ENCODE measurements at places on chromosomes 3 and 15.
A peak's percentile ranks its signal among the peaks of the same experiment; 100 is the strongest.

- DNase-seq: no peak
Measured at GRCh38 chr3:114270019-114270418, 23.8 kb upstream of the TIGIT start.

GRCh38 chr3:112829046-112829445, 17.6 kb downstream of the CD200R1L start:
- DNase-seq: no peak

GRCh38 chr15:63836579-63836978, 2.8 kb upstream of the HERC1 start:
- no peak for DNase-seq

GRCh38 chr3:62151591-62151990, 221.8 kb downstream of the FEZF2 start:
- no peak for DNase-seq

DNA sequence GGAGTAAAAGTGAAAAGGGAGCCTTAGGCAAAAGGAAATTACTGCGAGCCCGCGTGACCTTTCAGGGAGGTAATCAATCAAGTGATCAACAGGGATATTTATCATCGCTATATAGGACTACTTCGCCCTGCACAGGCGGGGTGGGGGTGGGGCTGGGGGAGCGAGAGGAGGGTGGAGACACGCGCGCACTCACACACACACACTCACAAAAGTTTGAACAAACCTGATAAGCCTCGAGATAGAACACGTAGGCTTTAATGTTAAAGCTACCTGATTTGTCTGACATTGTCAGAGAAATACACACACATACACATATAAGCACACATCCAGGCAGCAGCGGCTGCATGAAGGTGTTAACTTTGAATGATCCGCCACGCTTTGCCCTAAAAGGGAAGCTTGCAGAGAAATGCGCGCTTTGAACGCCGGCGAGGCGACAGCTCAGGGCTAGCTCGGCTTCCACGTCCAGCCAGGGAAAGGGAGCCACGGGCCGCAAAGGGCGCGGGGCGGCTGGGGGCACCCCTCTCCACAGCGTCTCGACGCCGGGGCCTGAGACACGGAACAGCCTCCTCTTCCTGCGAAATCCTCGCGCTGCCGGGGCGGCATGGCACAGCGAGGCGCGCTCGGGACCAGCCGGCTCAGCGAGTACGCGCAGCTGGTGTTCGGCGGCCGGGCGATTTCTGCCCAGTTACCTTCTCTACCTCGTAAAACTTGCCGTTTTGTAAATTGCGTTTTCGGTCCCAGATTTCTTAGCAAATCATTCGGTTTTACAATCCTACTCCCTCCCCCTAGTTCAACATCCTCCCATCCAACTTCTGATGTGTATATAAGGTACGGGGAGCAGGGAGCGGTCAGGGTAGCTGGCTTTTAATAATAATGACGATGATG, 4.8 kb upstream of the MECOM start:
- DNase-seq: peak; percentile 68

DNA sequence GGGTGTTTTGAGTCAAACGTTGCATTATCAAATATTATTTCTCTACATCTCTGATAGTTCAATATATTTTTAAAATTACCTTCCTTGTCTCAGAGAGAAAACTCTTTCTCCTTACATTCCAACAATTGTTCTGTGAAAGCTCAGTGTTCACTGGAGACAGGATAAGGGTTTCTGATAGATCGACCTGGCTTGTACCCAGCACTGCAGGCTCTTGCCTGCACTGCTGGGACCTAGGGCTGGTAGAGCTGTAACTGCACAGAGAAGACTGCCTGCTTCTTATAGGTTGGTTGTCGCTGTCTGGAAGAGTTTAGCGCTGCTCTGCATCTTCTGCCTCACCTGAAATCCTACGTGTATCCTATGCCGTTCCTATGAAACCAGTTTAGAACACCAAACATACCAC, 249.9 kb upstream of the LRTM1 start:
- no peak for DNase-seq

- no peak for DNase-seq
Measured at GRCh38 chr3:11635680-11636393, 7.9 kb downstream of the VGLL4 start.

DNA sequence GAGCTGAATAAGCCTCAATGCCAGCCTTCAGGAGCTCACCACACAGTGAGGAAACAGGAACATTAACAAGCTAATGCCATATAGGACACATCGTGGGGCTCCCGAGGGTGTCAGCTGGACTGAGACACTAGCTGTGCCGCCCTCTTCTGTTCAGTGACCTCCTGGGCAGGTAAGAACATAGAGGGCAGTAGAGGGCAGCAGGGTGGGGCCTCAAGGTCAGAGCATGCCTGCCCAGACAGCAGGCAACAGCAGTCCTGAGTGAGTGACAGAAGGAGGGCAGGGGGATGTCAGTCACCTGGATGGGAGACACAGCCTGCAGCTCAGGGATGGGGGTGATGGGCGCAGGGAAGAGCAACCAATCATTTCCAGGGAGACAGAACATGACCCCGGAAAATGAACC, 15.5 kb downstream of the NTRK3 start:
- no peak for DNase-seq

GRCh38 chr3:14242490-14243311, 64.1 kb downstream of the LSM3 start:
- DNase-seq: no peak

DNA sequence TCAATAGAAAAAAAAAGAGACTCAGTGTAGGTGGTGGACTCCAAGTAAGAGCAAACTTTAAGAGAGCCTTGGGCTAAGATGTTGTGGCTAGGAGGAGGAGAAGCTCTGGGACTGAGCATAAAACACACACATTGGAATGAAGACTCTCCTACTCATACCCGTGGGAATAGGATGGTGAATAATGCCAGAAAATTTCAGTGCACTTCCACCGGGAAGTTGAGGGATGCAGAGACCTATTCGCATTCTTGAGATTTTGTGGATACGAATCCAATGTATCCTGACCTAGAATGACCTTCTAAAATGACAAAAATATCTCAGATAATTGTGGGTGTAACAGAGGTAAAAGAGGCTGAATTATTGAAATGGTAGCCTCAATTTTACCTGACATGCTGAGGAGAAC, 388.7 kb upstream of the SGO1 start:
- no peak for DNase-seq

DNA sequence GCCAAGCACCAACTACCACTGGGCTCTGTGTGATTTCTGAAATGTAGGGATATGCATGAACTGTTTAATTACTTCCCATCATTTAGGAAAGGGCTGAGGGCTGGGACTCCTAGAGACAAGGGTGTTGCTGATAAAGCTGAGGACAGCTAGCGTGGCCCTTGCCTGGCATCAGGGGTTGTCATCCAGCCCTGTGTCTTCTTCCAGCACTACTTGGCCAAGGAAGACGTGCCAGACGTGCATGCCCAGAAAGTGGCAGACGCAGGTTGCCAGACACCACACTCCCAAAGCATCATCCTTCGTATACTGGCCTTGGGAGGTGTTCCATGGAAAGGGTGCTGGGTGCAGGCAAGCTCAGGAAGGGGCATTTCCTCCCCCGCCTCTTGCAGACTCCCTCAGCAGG, 64.8 kb downstream of the LRIG1 start:
- no peak for DNase-seq

DNA sequence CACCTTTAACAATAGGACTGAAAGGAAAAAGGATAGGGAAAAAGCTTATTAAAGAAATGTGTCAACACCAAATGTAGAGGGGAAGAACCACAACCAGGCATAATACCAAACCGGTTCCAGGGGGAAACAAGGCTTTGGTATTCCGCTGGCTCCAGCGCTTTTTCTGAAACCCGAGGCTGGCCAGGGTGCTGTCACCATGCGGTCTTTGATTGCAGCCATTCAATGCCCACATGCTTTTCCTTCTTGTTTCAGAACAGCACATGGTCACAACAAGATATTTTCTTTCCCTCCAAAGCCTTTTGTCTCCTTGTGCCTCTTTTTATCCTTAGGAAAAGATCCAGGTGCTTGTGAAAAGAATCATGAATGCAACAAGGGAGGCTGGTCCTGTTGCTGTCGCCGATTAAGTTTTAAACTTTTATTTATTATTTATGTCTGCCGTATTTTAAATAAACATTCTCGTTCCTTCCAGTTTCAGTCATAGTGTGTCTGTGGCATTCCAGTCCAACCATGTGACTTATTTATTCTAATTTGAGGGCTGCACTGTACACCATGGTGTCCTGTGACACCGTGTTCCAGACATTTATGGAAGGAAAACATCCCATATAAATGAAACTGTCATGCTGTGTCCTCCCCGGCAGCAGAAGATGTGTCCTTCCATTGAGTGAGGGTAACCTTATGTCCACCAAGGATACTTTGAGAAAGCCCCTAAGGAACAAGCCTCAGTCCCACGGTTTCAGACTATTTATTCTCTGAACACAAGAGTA, 41.1 kb downstream of the CCK start:
- DNase-seq: no peak

GRCh38 chr3:192915722-192916121, 1.9 kb downstream of the MB21D2 start:
- DNase-seq: no peak

- peak; percentile 71 for DNase-seq
Measured at GRCh38 chr15:72198356-72199204, 993 bp upstream of the GRAMD2A start.

- DNase-seq: no peak
Measured at GRCh38 chr15:45375836-45376235, 2.5 kb downstream of the GATM start.

All from lower lobe of right lung (tissue), 2 donors.